Stimulated activated CD4-positive, alpha-beta T cell treated with anti-CD3 and anti-CD28 coated beads, Interleukin-15, amount 100 ng/mL, for 1 hour (primary cell): ENCODE measurements at places on chromosomes 2 and 18.

DNA sequence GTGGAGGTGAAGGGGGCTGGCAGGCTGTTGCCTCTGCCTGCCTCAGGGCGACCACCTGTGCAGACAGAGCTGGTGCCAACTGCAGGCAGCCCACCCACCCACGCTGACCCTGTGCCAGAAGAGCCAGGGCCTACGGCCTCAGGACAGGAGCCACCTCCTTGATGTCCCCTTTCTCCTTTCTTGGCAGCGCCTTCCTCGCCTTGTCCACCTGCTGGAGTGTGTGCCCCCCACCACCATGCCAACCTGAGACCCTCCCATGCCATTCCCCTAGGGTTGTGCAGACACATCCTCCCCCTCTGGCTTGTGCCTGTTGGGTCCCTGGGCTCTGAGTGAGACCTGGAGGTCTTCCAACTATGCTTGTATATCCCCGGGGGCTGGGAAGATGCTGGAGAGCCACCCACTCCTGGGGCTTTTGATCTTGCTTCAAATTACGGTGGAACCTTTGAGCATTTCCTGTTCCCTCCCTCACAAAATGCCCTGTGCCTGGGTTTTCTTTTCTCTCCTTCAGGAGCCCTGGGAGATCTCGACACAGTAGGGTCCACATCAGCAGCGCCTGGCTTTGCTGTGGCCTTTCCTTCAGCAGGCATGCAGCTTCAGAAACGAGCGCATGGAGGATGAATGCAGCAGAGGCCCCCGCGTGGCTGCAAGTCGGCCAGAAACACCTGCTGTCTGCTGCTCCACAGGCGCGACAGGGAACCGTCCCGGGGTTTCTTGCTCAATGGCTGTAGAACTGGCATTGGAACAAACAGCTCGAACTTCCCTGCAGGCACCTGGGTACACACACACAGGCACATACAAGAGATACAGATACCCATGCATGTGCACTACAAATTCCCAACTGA is 65.9 kb upstream of the SH3RF3 start:
- DNase-seq: no peak

GRCh38 chr2:43563679-43564078 is 32.2 kb downstream of the THADA start:
- no peak for DNase-seq

- no peak for DNase-seq
Observed at GRCh38 chr2:27920148-27920885, 29.8 kb downstream of the BABAM2 start.

DNA sequence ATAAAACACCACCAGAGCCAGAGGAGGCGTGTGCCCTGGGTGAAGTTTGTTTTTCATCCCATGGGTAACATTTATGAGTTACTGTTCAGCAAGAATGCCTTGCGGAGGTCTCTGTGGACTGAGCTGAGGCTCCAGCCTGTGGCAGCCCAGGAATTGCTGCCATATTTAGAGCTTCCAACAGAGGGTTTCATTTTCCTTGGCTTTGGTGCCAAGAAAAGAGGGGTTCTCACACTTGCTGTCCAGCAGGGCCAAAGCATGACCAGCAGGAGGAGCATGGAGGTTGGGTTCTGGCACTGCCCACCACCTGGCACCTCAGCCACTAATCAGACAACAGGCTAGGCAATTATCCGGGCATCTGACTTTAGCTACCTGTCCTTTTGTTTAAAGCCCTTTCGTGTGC is 36.7 kb downstream of the EPAS1 start:
- DNase-seq: no peak

DNA sequence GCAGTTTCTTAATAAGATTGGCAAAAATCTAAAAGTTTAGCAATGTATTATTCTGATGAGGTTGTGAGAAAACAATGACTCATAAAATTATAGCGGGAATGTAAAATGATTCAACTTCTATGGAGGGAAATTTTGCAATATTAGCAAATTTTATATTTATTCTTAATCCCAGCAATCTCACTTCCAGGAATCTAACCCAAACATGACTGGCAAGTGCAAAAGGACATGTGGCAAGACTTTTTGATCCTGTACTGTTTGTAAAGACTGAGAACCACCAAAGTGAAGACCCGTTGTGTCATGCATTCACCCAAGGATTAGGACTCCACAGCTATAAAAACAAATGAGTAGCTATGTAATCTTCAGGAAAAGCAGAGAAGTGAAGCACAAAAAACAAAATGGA is 234.8 kb upstream of the KYNU start:
- DNase-seq: no peak
